ENCODE measurements at places on chromosomes 16 and 17. TPM values are rescaled to one million over a fixed set of nuclear protein-coding genes. Genes with fewer than 3 reads are reported as not detected.

GRCh38 chr16:67104061-67104460, 5.7 kb upstream of the PHAF1 start:
- DNase-seq: no peak

GRCh38 chr16:57061084-57061905, 31.1 kb upstream of the CPNE2 start:
- DNase-seq: no peak

The SLC5A10 gene
- total RNA-seq: not detected

DNA sequence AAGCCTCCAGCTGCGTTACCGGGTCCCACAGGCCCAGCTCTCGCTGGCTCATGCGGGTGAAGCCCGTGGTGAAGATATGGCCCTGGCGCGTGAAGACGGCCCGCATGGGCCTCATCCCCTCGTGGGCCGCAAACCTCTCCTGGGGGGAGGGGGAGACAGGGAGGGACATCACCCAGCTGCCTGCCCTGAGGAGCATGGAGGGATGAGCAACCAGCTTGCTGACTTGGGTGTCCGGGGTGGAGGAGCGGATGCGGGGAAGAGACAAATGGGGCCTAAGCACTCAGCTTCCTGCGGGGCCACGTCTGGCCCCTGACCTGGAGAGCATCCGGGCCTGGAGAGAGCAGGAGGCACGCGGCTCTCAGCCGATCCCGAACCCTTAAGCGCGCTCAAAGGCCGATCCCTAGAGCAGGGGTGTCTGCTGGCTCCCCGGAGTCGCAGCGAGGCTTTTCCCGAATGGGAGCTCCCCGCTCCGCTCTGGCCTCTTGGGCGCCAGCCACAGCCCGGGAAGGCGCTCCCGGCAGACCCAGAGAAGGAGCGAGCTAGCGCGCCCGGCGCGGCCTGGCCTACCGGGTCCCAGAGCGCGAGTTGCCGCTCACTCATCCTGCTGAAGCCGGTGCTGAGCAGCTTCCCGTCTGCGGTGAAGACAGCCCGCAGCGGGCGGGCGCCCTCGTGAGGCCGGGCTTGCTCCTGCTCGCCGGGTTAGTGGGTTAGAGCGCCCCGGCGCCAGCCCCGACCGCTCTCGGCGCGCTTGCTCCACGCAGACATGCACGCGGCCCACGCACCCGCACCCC, 5.0 kb downstream of the CORO6 start:
- peak; percentile 87 for DNase-seq

- DNase-seq: no peak
Observed at GRCh38 chr17:17127730-17128291, 78.3 kb downstream of the PLD6 start.

DNA sequence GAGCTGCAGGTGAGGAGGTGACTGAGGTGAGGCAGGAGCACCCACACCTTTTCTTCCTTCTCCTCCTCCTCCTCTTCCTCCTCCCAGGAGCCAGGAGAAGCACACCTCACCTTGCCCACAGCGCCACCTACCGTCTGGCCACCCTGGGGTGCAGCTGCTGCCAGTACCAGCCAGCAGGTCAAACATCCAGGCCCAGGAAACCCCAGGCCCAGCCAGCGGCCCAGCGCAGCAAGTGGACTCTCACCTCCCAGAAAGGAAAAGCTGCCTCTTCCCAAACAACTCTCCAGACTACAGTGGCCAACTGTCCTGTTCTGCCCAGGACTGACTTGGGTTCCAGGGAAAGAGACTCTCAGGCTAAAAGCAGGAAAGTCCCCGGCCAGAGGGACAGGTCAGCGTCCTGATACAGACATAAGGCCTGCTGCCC, 22.7 kb downstream of the PEMT start:
- no peak for DNase-seq

The KCNJ18 gene
- not detected for total RNA-seq

DNA sequence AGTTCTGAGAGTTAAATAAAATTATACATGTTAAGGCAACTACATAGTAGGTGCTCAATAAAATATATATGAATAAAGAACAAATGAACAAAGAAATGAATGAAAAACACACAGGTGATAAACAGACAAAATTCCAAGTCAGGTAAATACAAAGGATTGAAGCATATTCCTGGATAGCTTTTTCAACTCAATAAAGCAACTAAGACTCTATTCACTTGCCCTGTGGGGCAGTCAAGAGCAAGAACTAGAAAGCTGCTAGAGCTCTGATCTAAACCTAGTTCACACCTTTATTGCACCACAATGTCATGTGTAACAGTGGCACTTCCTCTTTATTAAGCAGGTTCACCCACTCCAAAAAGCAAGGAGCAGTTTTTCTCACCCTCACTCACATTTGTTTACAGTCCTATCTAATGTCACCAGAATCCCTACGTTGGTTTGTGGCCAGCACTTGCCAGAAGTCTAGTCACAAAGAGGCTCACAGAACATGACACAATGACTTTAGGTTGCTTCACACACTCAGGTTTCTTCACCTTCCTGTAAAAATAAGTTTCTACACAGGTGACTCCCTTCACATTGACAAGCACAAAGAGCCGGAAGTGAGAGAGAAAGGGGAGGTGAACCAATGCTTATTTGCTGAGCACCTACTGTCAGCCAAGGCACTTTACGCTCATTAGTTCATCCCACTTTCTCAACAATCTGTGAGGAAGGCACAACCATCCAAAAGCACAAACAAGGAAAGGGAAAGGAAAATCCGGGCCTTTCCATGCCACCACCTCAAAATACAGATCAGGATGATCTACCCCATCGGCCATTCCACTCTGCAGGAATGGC, 70.8 kb downstream of the XPO6 start:
- DNase-seq: no peak

DNA sequence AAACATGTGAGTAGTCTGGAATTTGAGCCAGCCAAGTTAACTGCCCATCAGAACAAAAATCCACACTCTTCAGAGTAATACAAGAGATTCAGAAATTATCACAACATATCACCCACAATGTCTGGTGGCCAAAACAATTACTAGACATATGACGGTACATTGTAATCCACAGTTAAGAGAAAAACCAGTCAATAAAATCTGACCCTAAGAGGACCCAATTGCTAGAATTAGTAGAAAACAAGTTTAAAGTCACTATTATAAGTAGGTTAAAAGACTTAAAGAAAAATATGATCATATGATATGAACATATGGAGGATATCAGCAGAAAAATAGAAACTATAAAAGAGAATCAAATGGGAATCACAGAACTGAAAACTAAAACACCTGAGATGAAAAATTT, 15.8 kb downstream of the CMTR2 start:
- DNase-seq: no peak

DNA sequence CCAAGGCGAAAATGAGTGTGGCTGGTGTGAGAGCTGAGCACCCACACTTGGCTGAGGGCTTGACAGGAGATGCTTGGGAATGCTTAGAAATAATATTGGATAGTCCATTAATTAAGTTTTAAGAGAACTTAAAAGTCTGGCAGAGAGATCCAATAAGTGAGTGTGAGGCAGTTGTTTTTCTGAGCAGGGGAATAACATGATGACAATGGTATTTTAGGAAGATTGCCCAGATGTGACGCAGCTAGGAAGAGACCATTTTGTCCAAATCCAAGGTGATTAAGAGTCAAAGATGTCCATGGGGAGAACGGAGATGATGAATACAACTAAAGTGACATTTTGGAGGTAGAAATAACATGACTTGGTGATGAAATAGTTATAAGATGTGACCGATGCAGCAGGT, 102.8 kb upstream of the AXIN2 start:
- DNase-seq: no peak

DNA sequence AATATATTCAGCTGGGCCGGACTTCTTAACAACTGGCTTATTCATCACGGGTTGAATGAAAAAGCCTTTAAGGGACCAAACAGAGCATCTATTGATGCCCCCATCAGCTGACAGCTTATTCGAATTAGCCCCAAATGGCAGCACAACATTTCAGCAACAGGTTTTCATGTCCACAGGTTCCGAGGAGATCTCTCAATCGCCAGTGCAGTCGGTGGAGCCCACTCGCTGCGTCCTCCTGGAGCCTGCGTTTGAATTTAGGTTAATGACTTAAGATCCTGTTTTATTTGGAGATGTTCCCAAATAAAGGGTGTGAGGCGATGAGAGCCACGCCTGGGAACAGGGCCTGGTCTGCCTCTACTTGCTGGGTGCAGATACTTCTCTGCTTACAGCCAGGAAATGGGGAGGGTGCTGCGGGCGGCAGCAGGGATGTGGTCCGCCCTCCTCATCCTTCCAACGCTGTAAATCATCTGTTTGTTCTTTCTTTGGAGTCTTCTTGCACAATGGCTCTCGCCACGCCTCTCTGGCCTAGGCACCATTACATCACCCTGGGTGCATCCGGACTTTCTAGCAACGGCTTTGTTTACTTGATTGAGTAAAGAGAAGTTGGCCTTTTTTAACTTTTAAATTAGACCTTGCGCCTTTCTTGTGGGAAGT, 22.6 kb downstream of the NDE1 start:
- DNase-seq: no peak

DNA sequence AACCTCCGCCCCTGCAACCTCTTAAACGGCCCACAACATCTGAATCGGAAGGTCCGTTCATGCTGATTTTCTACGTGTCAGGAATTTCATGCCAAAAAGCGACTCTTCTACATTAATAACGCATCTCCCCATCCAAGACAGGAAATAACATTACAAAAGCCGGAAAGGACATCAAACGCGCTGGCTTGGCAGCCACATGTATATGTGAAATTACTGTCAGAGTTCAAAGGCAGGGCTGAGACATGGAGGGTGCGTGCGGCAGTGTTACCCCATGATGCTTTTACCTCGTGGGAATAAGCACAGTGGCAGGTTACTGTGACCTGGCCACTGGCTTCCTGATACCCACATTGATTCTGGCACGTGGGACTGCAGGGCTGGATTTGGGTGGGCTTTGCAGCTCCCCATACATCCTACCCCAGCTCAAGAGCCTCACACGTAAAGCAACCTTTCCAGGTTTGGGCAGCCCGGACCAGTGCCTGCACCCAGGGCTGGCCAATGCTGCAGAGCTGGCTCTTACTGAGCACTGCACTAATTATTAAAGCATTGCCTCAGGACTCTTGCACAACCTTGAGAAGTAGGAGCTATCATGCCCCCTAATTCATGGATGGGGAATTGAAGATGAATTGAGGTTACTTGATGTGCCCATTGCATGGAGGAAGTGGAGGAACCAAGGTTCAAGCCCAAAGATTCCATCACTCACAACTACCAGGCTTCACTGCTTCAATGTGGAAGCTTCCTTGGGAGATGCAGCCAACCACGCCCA, 120.6 kb upstream of the FOXF1 start:
- DNase-seq: no peak

GRCh38 chr17:14904386-14904785, 360.7 kb downstream of the PMP22 start:
- no peak for DNase-seq

GRCh38 chr16:81716478-81717225, 62.4 kb upstream of the PLCG2 start:
- DNase-seq: no peak

Measured in vagina (tissue), 2 donors.